ENCODE measurements at places on chromosomes 5 and 9. TPM values are rescaled to one million over a fixed set of nuclear protein-coding genes. Genes with fewer than 3 reads are reported as not detected.

- H3K36me3 ChIP-seq, result no peaks in the 10 kb centered on the region
- no peaks in the 10 kb centered on the region for H3K27me3 ChIP-seq
- no peaks in the 10 kb centered on the region for H3K4me1 ChIP-seq
- no peak overlapping the region for H3K27ac ChIP-seq
- no peak overlapping the region for H3K4me3 ChIP-seq
- no peak for DNase-seq
These were observed 21.8 kb downstream of the DAPK1 start for GRCh38 chr9:87519461-87519860.

DNA sequence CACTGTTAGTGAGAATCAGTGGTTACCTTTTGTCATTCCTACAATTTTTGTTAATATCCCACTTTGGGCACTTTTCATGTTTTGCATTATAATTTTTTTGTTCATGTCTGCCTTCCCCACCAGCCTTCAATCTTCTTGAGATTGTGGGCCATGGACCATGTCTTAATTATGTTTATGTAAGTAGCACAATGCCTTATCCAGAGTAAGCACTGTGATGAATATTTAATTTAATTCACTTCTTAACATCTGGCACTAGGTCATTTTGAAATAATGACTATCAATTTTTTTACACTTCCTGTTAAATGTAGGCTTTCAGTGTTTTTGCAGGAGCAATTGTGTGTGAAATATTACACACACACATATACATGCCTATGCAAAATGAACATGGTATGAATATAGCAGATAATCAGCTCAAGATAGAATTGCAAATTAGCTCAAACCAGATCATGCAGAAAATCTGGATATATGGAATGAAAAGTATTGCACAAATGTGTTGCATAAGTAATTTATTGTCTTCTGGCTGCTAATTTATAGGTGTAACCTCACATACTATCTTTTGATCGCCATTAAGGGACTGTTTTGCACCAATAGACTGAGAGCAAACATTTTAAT lies 5.3 kb upstream of the SHOC1 start:
- no peak for DNase-seq
- H3K27me3 ChIP-seq, result no peaks in the 10 kb centered on the region
- no peak overlapping the region for H3K27ac ChIP-seq
- H3K4me3 ChIP-seq, result no peak overlapping the region
- no peaks in the 10 kb centered on the region for H3K36me3 ChIP-seq

DNA sequence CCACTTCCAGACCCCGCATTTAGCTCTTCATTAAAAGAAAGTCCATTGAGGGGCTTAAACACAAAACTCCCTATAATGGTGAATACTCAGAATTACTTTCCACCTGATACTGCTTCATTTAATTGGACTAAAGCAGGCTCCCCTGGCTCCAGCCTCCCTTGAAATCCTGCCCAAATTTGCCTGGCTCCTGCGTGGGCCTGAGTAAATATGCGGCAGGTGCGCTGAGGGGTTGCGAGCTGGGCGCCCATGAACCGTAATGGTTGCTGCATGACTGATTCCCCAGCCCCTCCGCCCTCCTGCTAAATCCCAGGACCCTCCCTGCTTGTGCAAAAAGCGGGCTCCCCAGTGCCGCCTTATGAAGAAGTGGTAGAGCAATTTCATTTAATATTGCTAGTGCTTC lies 639.7 kb downstream of the BNC2 start:
- no peaks in the 10 kb centered on the region for H3K36me3 ChIP-seq
- no peak overlapping the region for H3K27ac ChIP-seq
- H3K4me3 ChIP-seq, result no peak overlapping the region
- no peak for DNase-seq
- peaks cover under 1% of the 10 kb centered on the region for H3K4me1 ChIP-seq

DNA sequence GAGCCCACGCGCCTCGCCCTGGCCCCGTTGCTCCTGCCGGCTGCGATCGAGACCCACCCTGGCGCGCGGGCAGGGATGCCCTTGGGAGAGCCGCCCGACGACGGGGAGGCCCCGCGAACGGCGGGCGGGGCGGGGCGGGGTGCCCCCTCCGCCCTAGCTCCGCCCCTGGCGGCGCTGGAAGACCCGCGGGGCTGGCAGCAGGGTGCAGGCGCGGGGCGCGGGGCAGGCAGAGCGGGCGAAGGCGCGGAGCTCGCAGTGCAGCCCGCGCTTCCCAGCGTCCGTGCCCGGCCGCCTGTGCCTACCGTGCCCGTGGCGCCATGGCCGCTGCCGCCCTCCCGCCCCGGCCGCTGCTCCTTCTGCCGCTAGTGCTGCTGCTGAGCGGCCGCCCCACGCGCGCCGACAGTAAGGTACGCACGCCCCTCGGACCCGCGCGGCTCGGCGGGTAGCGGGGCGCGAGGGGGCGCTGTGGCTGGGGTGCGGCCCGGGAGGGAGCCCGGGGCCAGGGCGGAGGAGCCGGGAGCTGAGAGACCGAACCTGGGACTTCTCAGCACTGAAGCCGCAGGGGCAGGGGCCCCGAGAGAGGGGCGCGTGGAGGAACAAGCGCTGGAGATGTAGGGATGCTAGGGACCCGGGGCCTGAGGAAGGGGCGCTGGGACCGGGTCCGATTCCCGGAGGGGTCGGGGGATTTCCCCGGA lies at the start of gene OLFML2A:
TSS of gene OLFML2A (plus strand) at position 180 of the 695 bp plus-strand sequence. CDS start at position 318, 138 bp downstream.
- H3K27ac ChIP-seq, result peak within 1 kb of the TSS; percentile 71
- H3K4me1 ChIP-seq, result peaks cover 58% of the 10 kb centered on the region
- DNase-seq, result no peak
- no peaks in the 10 kb centered on the region for H3K36me3 ChIP-seq

DNA sequence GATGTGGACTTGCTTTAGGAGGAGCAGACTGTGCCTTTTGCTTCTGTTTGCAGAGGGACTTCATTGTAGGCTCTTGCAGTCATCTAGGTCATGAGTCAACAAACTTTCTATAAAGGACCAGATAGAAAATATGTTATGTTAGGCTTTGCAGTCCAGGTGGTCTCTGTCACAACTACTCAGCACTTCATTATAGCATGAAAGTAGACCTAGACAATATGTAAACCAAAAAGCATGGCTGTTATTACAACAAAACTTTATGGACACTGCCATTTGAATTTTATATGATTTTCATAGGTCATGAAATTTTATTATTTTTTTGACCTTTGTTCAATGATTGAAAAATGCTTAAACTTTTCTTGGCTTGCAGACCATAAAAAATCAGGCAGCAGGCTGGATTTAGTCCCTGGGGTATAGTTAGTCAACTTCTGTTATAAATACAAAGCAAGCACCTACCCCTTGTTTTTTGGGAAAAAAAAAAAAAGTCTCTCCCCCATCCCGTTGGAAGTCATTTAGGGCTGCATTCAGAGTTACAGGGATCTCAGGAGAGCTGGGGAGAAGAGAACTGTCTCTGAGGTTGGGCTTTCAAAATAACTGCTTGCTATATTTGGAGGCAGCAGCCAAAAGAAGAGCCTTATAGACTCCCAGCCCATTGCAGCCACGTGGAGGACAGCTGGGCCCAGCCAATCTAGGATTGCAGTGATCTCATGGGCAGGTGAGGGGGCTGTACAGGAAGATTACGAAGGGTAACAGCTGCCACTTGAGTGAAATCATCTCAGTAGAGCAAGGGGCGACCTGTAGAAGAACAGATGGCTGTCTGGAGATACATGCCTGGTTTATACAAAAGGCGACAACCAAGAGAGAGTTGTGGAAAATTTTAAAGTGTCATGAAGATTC lies 136.6 kb upstream of the TNC start:
- no peaks in the 10 kb centered on the region for H3K27me3 ChIP-seq
- no peak for DNase-seq
- H3K36me3 ChIP-seq, result no peaks in the 10 kb centered on the region
- no peak overlapping the region for H3K27ac ChIP-seq
- no peaks in the 10 kb centered on the region for H3K4me1 ChIP-seq

Gene ZNF483
- 6.9 TPM for total RNA-seq

Gene PCDHGA2
- total RNA-seq, result 7.5 TPM
